ENCODE measurements at places on chromosomes 11 and 22. TPM values are rescaled to one million over a fixed set of nuclear protein-coding genes. Genes with fewer than 3 reads are reported as not detected.

The NDUFV1 gene
- polyA plus RNA-seq: 243 TPM

The OR5A1 gene
- not detected for polyA plus RNA-seq

The MFRP gene
- polyA plus RNA-seq: 0.09 TPM

The EHF gene
- polyA plus RNA-seq: 0.72 TPM

The AIFM3 gene
- polyA plus RNA-seq: 31.1 TPM

The P4HA3 gene
- polyA plus RNA-seq: 1.2 TPM

The BARX2 gene
- 0.39 TPM for polyA plus RNA-seq

GRCh38 chr11:88293931-88294330 lies 43.6 kb downstream of the CTSC start:
- H3K27me3 ChIP-seq: peaks cover 18% of the 10 kb centered on the region
- H3K27ac ChIP-seq: no peak overlapping the region
- H3K4me3 ChIP-seq: no peak overlapping the region
- DNase-seq: no peak

DNA sequence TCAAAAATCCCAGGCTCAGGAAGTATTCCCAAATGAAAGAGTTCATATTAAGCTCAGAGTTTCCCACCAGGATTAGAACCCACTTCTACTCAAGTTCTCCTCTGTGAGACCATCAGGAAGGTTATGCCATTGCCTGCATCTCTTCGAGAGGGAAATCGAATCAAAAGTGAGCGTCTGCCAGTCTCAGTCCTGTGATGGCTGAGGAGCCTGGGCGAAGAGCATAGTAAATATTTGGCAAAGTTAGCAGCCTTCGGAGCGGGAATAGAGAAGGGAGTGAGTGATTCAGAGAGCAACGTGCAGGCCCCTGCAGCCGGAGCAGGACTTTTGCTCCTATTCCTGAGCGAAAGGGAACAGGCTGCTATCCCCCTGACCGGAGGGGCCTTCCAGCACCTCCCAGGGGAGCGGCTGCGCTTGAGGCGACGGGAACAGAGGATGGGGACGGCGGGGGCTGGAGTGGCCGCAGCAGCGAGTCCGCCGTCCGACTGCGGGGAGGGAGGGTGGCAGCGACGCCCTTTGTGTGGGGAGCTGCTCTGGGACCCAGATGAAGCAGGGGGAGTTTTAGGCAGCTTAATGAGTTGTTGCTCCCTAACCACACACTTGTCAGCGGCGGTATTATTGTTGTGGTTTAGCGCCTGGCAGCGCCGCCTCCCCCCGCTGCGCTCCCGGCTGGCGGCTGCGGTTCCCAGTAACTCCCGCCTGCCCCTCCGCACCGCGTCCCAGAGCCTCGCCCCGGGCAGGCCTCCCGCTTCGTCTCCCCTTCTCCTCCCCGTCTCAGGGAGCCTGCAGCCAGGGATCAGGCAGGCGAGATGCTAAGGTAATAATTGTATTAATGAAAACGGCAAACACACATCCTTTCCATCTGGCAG lies 21.7 kb upstream of the NRGN start:
- no peak overlapping the region for H3K27ac ChIP-seq
- H3K27me3 ChIP-seq: peaks cover 42% of the 10 kb centered on the region
- no peak for DNase-seq
- H3K36me3 ChIP-seq: no peaks in the 10 kb centered on the region
- H3K4me3 ChIP-seq: peak overlapping the region; percentile 28
- peaks cover 17% of the 10 kb centered on the region for H3K4me1 ChIP-seq

GRCh38 chr11:6620636-6621035 lies 1.4 kb upstream of the TPP1 start:
- H3K4me1 ChIP-seq: peaks cover 20% of the 10 kb centered on the region
- no peak overlapping the region for H3K27ac ChIP-seq
- H3K36me3 ChIP-seq: peaks cover 53% of the 10 kb centered on the region
- no peak for DNase-seq
- H3K4me3 ChIP-seq: no peak overlapping the region
- H3K27me3 ChIP-seq: no peaks in the 10 kb centered on the region

DNA sequence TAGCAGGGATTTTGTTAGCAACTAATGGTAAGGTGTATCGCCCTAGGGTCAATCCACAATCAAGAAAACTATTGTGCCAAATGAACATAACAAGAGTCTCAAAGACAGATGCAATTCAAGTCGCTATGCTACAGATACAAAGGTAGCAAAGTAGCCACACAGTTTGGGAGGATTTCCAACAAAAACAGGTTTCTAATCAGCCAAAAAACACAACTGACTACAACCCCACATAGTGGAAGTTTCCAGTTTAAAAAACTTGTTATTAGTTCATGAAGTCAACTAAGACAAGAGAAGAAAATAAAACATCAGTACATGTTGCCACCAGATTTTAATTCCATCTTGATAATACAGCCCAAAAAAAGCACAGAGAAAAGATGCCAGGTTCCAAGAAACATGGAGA lies 38.0 kb downstream of the MYH9 start:
- peak overlapping the region; percentile 15 for H3K27ac ChIP-seq
- H3K4me3 ChIP-seq: no peak overlapping the region
- peaks cover 15% of the 10 kb centered on the region for H3K36me3 ChIP-seq
- H3K27me3 ChIP-seq: no peaks in the 10 kb centered on the region
- no peak for DNase-seq

DNA sequence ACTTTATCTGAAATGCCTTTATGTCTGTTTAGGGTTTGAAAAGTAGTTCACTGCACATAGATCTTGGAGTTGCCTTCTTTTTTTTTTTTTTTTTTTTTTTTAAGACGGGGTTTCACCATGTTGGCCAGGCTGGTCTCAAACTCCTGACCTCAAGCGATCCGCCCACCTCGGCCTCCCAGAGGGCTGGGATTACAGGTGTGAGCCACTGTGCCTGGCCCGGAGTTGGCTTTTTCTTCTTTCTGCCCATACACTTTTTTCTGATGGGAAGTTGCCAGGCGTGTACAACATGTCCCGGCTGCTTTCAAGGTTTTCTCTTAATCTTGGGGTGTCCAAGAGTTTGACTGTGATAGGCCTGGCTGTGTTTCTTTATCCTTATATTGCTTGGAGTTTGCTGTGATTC lies 12.9 kb upstream of the GNB1L start:
- peaks cover 23% of the 10 kb centered on the region for H3K4me1 ChIP-seq
- no peak overlapping the region for H3K27ac ChIP-seq
- no peaks in the 10 kb centered on the region for H3K27me3 ChIP-seq
- H3K4me3 ChIP-seq: no peak overlapping the region
- no peak for DNase-seq
- peaks cover 11% of the 10 kb centered on the region for H3K36me3 ChIP-seq

GRCh38 chr11:104688731-104689130 lies 209.5 kb downstream of the CASP12 start:
- H3K27ac ChIP-seq: no peak overlapping the region
- DNase-seq: no peak
- no peak overlapping the region for H3K4me3 ChIP-seq
- no peaks in the 10 kb centered on the region for H3K36me3 ChIP-seq
- no peaks in the 10 kb centered on the region for H3K4me1 ChIP-seq

DNA sequence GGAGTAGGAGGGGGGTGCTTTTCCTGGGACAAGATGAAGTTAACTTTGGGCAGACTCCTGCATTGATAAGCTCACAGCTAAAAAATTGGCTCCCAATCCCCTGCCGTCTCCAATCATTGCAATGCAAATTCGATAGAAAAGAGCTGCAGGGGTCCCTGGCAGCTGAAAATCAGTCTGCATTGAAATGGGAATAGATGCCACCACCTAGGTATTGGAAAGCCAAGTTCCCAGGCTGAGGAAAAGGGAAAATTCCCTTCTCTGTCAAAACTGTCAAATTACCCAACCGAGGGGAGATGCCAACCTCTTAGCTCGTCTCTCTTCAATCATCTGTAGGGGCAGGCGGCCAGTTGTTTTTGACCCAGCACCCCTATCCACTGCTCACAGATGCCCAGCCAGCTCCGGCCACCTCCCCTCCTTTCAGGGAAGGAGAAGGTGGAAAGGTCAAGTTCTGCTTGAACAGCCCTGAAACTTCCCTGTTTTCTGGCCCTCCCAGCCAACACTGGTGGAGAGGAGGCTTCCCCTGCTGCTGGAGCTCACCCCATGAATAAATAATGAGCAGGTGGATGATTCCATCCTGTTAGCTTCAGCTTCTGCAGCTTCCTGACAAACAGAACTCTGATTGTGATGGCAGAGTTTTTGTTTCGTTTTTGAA lies 916.3 kb downstream of the TBC1D22A start:
- no peak for DNase-seq
- H3K27ac ChIP-seq: no peak overlapping the region

- no peak for DNase-seq
- no peaks in the 10 kb centered on the region for H3K27me3 ChIP-seq
- H3K4me1 ChIP-seq: no peaks in the 10 kb centered on the region
- no peak overlapping the region for H3K4me3 ChIP-seq
- no peaks in the 10 kb centered on the region for H3K36me3 ChIP-seq
These were observed 6.0 kb upstream of the PNPLA5 start for GRCh38 chr22:43897751-43898261.

- H3K4me1 ChIP-seq: peaks cover 42% of the 10 kb centered on the region
- peaks cover 3% of the 10 kb centered on the region for H3K36me3 ChIP-seq
These were observed 20.3 kb upstream of the PARVG start for GRCh38 chr22:44160421-44160820.

- H3K4me3 ChIP-seq: no peak overlapping the region
- peaks cover 11% of the 10 kb centered on the region for H3K4me1 ChIP-seq
- DNase-seq: no peak
- H3K27ac ChIP-seq: no peak overlapping the region
- H3K27me3 ChIP-seq: peaks cover 3% of the 10 kb centered on the region
- H3K36me3 ChIP-seq: peaks cover 3% of the 10 kb centered on the region
These were observed 31.9 kb downstream of the ANKK1 start for GRCh38 chr11:113419454-113420003.

GRCh38 chr11:6397156-6397555 lies 6.9 kb downstream of the SMPD1 start:
- peaks cover 83% of the 10 kb centered on the region for H3K36me3 ChIP-seq
- peak; percentile 36 for DNase-seq
- peaks cover 7% of the 10 kb centered on the region for H3K4me1 ChIP-seq
- no peak overlapping the region for H3K27ac ChIP-seq
- H3K27me3 ChIP-seq: no peaks in the 10 kb centered on the region
- H3K4me3 ChIP-seq: no peak overlapping the region

DNA sequence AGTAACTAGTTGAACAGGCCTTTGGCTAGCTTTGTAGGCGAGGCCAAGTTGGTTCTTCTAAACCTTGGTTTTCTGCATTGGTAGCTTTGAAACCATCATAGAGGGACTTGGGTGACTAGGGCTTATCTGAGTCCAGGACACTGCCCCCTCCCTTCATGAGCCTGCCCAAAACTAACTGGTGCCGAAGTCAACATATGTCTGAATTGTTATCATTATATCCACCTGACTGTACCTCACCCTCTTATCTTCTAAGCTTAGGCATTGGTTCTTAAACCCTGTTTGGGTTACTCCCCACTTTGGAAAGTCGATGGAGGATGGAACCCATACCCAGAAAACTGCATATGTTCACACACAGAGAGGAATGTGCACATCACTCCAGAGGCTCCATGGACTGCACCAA lies 7.6 kb upstream of the MAPK8IP1 start:
- H3K4me3 ChIP-seq: no peak overlapping the region
- H3K27ac ChIP-seq: no peak overlapping the region
- H3K27me3 ChIP-seq: no peaks in the 10 kb centered on the region
- no peak for DNase-seq
- peaks cover 22% of the 10 kb centered on the region for H3K4me1 ChIP-seq

DNA sequence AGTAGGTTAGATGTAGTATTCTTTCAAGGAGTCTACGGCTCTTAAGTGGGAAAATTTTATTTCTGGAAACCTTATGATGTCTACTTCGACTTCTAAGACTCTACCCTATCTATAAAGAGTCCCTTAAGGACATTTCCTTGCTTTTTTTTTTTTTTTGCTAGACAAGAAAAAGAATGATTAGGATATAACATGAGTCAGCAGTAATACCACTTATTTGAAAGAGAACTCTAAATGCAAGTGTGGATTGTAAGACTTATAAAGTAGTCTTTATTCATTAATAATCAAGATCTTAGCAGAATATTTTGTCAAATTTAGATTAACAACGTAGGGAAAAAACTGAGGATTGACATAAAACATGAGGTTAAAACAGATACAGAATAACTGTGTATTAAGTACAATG lies 71.0 kb downstream of the DKK3 start:
- no peaks in the 10 kb centered on the region for H3K36me3 ChIP-seq
- no peak overlapping the region for H3K27ac ChIP-seq
- H3K27me3 ChIP-seq: no peaks in the 10 kb centered on the region
- no peaks in the 10 kb centered on the region for H3K4me1 ChIP-seq

- H3K27ac ChIP-seq: no peak overlapping the region
- H3K4me3 ChIP-seq: no peak overlapping the region
- H3K4me1 ChIP-seq: no peaks in the 10 kb centered on the region
These were observed 8.8 kb downstream of the ARCN1 start for GRCh38 chr11:118581057-118581456.

GRCh38 chr11:108774037-108774730 lies 109.3 kb downstream of the DDX10 start:
- H3K36me3 ChIP-seq: no peaks in the 10 kb centered on the region
- no peak overlapping the region for H3K4me3 ChIP-seq
- DNase-seq: no peak
- no peaks in the 10 kb centered on the region for H3K4me1 ChIP-seq
- H3K27ac ChIP-seq: no peak overlapping the region

- no peak overlapping the region for H3K4me3 ChIP-seq
- no peak overlapping the region for H3K27ac ChIP-seq
- H3K4me1 ChIP-seq: no peaks in the 10 kb centered on the region
- H3K36me3 ChIP-seq: no peaks in the 10 kb centered on the region
These were observed 16.5 kb upstream of the SMCO4 start for GRCh38 chr11:93559681-93560080.

GRCh38 chr11:126459691-126460281 lies 104.3 kb downstream of the ST3GAL4 start:
- H3K36me3 ChIP-seq: peaks cover 53% of the 10 kb centered on the region
- H3K27ac ChIP-seq: peak overlapping the region; percentile 11

DNA sequence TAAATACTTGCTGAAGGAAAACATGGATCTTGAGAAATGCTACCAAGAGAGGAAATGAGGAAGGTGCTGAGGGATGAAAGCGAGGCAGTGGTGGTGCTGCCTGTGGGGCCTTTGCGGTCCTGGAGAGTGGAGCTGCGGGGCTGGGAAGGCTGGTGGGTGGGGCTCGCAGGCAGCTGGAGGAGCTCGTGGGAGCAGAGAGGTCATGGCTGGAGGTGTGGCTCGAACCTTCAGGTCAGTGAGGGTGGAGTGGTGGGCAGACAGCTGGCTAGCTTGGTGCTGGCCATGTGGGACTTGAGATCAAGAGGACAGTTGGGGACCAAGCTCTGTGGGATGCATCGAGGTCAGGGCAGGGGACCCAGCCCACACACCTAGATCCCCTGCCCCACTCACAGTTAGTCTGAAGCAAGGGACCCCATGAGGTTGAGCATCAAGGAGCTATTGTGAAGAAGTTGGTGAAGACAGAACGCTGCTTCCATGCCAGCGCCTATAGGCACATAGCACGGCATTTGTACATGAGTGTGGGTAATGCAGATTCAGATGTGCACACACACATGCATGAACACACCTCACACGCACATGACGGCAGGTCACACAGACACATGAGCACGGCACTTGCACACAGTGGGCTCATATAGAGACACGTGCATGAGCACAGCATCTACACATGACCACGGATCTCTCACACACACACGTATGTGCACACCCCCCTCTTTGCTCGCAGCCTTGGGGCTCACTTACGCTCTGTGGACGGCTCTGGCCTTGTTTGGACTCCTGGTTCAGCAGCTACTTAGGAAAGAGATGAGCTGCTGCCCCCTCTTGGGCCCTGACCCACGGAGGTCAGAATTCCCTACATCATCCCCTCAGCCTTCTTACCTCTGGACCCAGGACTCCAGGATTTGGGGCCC lies 30.4 kb downstream of the SHANK3 start:
- H3K36me3 ChIP-seq: peaks cover 85% of the 10 kb centered on the region
- DNase-seq: no peak
- no peak overlapping the region for H3K4me3 ChIP-seq
- no peaks in the 10 kb centered on the region for H3K27me3 ChIP-seq
- peaks cover 47% of the 10 kb centered on the region for H3K4me1 ChIP-seq

GRCh38 chr11:74734559-74734925 lies 3.3 kb upstream of the CHRDL2 start:
- H3K27ac ChIP-seq: no peak overlapping the region
- no peak for DNase-seq
- peaks cover 13% of the 10 kb centered on the region for H3K4me1 ChIP-seq
- no peaks in the 10 kb centered on the region for H3K36me3 ChIP-seq
